Left hindlimb (tissue), 1 donor: ENCODE measurements at places on chromosomes 3 and 15.

DNA sequence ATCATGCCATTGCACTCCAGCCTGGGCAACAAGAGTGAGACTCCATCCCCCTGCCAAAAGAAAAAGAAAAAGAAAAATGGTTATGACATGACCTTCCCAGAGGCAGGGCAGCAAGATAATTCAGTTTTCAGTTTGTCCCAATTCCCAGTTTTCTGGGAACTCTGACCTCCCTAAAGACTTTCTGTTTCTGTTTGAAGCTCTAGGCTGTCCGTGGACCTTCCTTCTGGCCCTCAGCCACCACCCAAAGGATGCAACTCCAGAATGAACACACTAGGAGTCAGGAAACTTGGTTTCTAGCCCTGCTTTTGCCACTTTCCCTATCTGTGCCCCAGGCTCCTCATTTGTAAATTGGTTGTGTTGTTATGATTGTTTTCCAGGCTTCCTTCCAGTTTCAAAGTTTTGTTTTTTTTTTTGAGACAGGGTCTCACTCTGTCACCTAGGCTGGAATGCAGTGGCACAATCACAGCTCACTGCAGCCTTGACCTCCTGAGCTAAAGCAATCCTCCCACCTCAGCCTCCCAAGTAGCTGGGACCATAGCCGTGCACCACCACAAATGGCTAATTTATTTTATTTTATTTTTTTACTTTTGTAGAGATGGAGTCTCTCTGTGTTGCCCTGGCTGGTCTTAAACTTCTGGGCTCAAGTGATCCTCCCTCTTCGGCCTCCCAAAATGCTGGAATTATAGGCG lies 68.6 kb downstream of the CDC25A start:
- peak; percentile 36 for DNase-seq

- DNase-seq, result no peak
These were observed 27.6 kb downstream of the CHST14 start for GRCh38 chr15:40498418-40498817.

DNA sequence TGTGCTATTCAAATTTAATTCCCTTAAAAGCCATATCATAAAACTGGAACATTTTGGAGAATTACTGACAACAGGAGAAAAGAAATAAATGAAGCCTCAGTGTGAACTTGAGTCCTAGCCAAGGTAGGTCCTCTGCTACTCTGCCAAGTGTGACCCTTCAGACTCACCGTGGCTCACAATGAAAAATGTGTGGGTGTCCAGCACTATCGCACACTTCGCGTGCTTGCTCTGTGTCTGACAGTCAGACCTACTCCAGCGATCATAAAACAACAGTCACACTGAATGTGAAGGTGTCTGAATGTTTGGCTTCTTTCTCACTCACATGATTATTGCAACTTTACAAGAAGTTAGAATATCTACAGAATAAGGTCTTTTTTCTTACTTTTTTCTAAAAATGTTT lies 65.8 kb upstream of the TRA2B start:
- DNase-seq, result no peak

GRCh38 chr15:91100814-91101607 lies 954 bp downstream of the SV2B start:
- no peak for DNase-seq

DNA sequence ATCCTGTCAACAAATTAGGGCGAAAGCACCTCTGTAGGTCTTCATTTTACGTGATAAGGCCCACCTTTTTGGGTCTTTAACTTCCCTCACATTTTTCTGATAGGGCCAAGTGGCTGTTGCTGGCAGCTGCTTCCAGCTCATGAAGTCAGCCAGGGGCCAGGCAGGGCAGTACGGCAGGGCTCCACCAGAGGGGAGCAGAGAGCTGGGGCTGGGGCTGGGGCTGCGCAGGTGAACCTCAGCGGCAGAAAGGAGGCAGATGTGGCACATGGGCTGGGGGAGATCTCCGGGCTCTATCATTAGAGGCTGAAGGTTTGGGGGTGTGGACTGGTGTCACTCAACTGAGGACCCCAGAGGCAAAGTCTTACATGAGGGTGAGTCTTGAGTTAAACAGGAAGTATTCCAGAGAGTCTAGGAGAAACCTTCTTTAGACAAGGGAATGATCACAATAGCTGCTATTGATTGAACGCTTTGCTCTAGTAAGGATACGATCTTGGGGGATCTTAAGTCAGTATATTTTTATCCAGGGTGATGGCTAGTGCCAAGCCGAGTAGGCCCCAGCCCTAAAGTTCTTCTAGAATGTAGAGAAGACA lies 62.8 kb upstream of the MEX3B start:
- no peak for DNase-seq

- DNase-seq, result no peak
These were observed 67.1 kb downstream of the GRM7 start for GRCh38 chr3:6928064-6928463.

DNA sequence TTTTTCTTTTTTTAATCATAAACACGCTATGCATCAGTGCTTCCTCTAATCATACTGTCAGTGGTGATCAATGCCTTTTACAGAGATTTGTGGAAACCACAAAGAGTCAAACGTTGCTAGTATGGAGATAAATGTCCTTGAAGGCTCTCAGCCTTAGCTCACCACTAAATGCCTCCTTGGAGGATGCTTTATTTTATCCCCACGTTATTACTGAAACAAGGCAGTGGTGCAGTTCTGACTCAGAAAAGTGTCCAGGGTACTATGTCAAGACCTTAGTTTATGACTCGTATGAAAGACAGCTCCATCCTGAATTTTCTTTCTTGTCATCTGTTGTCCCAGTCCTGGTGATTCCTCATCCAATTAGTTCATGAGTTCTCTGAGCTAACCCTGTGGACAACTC lies 1146.7 kb downstream of the IGSF11 start:
- no peak for DNase-seq

DNA sequence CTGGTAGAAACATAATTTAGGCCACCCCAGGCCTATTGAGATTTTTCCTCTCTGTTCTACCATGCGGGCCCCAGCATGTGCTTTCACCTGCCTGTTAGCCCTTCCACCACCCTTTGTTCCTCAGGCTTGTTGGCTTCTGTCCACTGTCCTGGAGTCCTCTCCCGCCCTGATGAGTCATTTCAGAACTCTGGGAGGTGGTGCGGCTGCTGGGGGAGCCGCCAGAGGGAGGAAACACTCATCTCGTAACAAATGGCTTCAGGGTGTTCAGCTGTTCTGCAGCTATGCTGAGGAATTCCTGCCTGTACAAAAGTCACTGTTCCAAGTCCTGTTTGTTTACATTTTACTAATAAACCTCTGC lies 36.3 kb downstream of the LRTM1 start:
- DNase-seq, result peak; percentile 82

GRCh38 chr3:172202797-172203196 lies 163.4 kb downstream of the FNDC3B start:
- DNase-seq, result no peak

GRCh38 chr3:182792901-182793662 lies at the start of gene ATP11B:
Gene ATP11B (plus strand): TSS chr3:182793504. CDS start chr3:182793760, 256 bp downstream.
- DNase-seq, result peak; percentile 89

GRCh38 chr3:14772533-14773138 lies 46.1 kb upstream of the FGD5 start:
- no peak for DNase-seq

GRCh38 chr3:66179793-66180192 lies 41.0 kb upstream of the SLC25A26 start:
- DNase-seq, result no peak

- DNase-seq, result no peak
These were observed 44.5 kb downstream of the IL17RD start for GRCh38 chr3:57120451-57121174.

- DNase-seq, result no peak
These were observed 749.1 kb downstream of the SQOR start for GRCh38 chr15:46383978-46384377.

DNA sequence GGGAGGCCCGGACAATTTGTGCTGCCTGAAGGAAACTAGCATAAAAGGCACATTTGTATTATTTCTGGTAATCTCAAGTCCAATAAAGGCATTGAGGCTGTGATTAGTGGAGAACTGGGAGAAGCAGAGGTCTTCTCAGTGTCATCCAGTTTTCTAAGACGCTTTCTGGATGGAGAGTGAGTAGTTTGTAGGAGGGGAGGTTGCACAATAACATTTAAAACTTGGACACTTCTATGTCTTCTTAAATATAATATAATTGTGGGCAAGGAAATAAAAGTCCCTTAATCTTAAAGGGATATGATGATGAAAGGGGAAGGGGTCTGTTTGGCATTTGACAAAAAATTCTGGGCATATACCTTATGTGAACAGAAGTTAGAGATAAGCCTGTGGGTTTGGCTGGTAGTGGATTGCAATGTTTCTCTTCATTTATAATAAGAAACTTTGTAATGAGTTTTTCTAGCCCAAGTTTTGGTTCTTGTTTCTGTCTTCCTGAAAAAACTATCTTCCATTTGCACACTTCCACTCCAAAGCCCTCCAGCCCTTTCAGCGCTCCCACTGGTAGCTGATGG lies 291.6 kb upstream of the TGFBR2 start:
- DNase-seq, result no peak

DNA sequence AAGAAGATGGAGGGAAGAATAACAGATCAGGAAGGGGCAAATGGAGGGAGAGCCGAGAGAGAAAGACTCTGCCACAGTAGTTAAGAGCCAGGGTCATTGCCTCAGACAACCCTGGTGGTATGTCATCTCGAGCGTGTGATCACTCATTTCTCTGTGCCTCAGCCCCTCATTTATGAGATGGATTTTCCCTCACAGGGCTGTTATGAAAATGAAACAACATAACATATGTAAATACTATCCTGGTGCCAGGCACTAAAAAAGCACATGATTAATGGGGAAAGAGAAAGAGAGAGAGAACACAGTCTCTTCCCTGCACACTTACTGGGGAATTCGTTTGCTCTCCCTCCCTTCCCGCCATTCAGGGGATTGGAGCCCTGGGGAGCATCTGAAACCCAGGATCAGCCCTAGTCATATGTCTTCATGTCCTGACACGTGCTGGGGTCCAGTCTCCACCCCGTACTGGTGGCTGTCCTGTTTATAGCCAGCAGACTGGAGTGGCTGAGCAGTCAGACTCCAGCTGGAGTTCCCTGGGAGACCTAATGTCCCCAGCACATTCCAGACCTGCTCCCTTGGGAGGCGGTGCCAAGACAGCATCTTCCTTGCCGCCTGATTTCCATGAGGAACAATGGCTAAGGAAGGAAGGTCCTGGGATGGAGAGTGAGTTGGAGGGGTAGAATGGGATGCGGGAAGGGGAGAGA lies 14.7 kb upstream of the AMOTL2 start:
- DNase-seq, result no peak
